Activated CD4-positive, CD25-positive, alpha-beta regulatory T cell treated with anti-CD3 and anti-CD28 coated beads, Interleukin-2, amount 50 U/mL, for 72 hours (primary cell): ENCODE measurements at places on chromosomes 12 and 14.

DNA sequence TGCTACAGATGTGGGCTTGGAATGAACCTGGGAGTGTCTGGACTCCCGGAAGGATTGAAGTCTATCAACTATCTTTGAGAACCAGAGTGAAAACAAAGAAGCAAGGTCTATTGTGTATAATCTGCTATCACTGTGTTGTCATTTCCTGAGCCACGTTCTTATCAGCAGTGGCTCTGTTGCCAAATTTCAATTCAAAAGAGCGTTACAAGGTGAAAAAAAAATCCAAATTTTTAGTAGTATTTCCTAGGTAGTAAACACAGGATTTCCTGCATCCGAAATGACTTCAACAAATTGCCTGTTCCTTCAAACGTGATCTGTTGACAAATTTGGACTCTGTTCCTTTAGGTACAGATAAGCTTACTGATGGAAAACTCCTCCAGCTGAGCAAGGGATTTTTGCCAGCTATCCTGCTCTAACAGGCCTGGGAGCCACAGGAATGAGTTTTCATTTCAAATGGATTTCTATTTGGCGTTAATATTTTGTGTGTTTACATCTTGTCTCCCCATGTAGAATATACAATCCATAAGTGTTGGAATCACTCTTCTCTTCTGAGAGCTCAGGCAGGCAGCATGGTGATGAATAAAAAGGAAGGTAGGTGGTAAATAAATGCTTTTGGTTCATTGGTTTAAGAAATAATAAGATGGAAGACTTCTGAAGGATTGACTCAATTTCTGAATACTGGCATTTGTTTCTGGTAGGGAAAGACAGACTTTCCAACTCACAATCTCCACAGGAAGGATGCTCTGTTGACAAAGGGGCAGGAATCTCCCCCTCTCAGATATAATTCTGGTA lies 58.5 kb downstream of the GPR135 start:
- no peak for DNase-seq

DNA sequence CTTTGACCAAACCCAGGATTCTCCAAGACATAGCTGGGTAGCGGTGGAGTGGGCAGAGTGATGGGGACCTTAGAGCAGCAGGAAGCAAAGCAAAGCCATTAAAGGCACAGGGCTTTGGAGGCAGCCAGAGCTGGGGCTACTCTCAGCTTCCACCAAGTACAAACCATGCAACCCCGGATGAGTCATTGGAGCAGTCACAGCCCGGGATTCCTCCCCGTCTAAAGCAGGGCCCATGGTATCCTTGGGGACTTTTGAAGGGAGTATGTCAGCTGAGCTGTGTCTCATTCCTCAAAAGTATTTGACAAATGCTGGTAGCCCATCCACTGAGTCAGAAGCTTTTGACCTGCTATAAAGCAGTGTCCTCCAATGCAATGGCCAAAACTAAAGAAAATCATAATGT lies 9.7 kb upstream of the IFI27 start:
- DNase-seq: no peak

GRCh38 chr12:88501972-88502938 lies 78.0 kb downstream of the KITLG start:
- no peak for DNase-seq

DNA sequence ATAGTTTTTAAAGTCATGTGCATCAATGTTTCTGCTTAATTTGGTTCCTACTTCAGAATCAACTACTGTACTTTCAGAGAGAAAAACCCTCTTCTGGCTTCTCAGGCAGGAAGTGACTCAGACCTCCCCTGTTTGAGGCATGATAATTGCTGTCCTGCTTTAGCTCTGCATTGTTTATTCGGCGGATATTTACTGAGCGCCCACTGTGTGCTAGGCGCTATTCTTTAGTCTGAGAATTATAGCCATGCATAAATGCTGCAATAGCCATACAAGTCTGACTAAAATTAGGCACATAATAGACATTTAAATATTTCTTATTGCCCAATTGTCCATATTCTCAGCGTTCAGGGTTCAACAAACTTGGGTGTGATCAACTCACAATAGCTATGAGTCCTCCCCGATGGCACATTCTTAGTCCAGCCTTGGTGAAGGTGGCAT lies 6.1 kb upstream of the AMIGO2 start:
- DNase-seq: no peak

- no peak for DNase-seq
Observed at GRCh38 chr12:34393821-34394150, 371.5 kb downstream of the ALG10 start.

DNA sequence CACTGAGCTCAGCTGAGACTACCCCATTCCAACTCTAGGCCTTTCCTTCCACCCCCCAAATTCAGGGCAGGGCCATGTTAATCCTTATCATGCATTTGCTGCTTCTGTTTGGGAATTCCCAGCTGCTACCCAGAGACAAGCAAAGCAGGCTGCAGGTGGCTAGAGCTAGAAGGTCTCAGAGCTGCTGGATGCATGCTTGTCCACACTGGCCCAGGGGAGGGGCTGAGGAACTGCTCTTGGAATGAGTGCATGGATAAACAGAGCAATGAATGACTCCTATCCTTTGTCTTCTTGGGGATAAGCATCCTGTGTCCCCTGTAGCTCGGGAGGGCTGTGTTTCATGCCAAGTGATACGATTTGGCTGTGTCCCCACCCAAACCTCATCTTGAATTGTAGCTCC lies 136.8 kb upstream of the NOS1 start:
- no peak for DNase-seq

DNA sequence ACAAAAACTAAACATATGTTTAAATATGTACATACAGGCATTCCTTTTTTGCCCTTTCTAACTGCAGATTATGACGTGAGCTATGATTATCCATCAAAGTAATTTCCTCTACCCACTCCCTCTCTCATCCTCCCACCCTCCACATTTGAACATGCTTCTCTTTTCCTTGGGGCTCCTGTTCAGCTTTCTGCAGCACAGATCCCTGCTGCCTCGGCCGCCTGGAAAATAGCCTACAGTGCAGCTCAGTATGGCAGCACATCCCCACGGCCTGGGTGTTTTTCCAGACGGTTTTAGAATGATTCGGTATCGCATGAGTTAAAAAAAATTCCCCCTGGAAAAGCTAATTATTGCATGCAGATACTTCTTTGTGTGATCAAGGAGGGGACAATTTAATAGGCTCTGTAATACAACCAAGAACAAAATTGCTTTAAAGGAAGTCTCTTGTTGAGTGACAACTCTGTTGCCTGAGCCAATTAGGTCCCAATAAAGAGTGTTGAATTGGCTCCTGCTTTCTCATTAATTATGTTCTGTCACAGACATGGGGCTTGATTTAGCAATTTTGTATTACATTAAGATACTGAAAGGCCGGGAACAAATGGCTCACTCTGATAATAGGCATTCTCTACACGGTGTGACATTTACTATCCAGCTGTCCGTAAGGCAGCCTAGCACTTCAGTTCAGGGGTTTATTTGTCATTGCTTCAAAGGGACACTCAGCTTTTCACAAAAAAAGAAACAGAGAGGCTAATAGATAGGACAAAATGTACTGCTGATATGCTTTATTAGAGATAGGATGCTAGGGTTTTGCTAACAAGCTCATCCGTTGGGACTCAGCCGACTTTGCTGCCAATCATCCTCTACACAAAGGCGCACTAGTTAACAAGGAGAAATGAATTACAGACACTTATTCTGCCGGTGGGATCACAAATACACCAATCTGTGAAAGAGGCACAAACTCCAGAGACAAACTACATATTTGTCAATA lies 285.8 kb upstream of the G2E3 start:
- DNase-seq: no peak

- DNase-seq: no peak
Observed at GRCh38 chr14:68786491-68787091, 6.3 kb downstream of the ZFP36L1 start.

- DNase-seq: no peak
Observed at GRCh38 chr12:11702959-11703358, 53.5 kb downstream of the ETV6 start.

- DNase-seq: no peak
Observed at GRCh38 chr12:97466000-97466399, 3.4 kb downstream of the RMST start.

GRCh38 chr14:61132336-61132735 lies 148.8 kb downstream of the TMEM30B start:
- DNase-seq: no peak

GRCh38 chr14:79419571-79420327 lies 791.6 kb downstream of the DIO2 start:
- no peak for DNase-seq

- no peak for DNase-seq
Observed at GRCh38 chr12:127649961-127650360, 617.0 kb upstream of the TMEM132C start.

DNA sequence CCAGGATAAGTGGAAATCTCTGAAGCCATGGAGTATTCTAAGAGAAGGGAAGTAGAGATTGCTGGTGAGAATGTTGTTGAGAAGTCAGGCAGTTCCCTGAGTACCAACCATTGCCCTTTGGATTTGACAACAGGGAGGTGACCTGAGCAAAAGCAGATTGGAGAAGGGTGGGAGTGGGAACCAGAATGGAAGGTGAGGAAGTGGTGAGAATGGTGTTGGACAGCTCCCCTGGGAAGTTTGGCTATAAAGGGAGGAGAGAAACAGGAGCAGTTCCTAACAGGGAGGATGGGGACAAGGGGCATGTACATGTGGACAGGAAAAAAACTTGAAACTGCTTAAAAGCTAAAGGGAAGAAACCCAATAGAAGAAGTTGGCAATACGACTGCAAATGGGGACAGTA lies 198.1 kb downstream of the ETV6 start:
- no peak for DNase-seq

DNA sequence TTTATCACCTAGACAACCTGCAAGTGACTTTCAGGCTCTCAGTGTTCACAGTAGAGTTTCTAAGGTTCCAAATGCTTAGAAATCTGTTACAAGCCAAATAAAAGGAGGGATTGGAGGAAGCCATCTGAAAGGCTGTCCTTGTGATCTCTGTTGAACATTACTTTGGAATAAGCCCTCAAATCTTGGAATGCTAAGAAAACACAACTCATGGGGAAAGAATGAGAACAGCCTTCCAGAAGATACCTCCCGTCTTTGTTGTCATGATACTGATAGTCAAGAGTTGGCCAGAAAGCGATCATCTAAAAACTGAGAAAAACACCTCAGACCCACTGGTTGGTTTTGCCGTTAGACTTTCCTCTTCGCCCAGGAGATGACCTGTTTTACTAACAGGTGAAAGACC lies 44.4 kb upstream of the KCNK13 start:
- no peak for DNase-seq

GRCh38 chr14:94340533-94340932 lies 17.4 kb upstream of the SERPINA6 start:
- DNase-seq: no peak

GRCh38 chr12:4140581-4141301 lies 132.8 kb upstream of the CCND2 start:
- DNase-seq: no peak

DNA sequence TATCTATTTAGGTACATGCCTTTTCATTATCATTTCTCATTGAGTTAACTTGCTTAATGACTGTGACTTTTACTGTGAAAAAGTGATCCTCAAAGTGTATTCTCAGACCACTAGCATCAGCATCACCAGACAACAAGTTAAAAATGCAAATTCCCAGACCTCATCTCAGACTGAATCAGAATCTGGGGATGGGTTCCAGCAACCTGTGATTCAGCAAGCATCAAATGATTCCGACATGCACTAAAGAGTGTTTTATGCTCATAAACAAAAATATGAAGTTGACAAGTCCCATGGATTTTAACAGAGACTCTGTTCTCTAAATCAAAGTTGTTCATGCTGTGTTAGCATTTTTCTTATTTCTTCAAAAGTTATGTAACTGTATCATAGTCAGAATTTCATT lies 130.6 kb downstream of the BCAT1 start:
- no peak for DNase-seq

DNA sequence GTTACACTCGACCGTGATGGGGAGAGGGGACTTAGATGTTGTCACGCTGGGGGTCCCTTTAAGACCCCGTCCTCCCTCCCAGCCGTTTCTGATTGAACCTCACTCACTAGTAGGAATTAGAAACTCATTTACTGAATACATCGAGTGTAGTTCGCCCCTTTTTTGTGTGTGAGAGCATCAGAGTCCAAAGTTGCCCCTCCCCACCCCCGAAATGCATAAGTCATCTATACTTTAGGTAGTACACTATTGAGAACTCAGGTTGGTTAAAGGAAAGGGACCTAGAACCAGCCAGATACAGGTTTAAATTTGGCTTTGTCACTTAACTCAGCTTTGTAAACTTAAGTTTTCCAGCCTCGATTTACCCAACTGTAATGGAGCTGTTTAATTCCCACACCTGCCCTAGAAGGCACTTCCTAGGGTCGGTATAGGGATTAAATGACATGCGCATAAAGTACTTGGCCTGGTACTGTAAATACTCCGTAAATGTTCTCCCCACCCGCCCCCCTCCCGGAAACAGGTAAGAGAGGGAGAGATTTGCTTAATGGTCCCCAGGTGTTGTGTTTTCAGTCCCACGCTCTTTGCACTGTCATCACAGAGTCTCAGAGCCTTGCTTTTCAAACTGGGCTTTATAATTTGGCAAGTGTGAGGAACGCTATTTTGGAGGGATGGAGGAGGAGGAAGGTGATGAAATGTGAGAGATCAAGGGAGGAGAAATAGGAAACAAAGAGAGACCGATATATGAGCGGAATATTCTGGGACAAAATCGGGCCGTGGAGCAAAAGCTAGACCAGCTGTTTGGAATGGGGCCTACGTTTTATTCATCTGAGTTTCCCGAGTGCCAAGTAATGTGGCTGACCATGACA lies 897 bp downstream of the SUDS3 start:
- no peak for DNase-seq

GRCh38 chr14:92282669-92283068 lies 40.3 kb upstream of the SLC24A4 start:
- DNase-seq: no peak

GRCh38 chr12:76713130-76713529 lies 50.8 kb upstream of the ZDHHC17 start:
- no peak for DNase-seq

GRCh38 chr12:89051065-89051677 lies 301.1 kb downstream of the DUSP6 start:
- DNase-seq: no peak

DNA sequence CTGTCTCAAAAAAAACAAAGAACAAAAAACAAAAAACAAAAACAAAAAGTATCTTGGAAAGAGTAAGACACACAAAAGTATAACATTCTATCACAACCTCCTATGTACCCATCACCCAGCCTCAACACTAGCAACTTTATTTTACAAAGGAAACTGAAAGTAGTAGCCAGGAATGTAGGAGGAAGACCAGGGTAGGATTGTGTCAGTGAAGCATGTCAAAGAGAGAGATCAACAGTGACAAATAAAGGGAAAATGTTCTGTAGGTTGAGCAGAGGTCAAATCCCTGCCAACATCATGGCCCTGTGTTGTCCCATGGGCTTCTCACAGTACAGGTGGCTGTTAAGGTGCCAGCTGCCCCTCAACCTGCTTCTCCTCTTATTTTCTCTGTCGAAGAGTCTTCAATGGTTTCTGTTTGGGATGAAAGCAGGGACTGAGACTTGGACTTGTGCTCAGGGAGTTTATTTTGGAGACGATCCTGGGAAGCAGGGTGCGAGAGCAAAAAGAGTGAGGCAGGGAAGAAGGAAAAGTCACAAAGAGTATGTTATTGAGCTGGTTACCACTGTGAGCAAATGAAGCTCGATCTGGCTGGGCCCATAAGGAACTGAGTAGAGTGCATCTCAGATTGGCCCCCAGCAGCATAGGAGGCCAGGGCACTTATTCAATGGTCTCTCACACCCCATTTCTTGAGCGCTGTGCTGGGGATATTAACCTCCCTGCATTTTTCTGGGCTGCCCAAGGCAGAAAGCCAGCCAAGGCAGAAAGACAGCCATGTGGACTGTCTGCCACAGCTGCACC lies 29.4 kb upstream of the CTDSP2 start:
- no peak for DNase-seq
